ENCODE measurements at places on chromosomes 13 and 19.

DNA sequence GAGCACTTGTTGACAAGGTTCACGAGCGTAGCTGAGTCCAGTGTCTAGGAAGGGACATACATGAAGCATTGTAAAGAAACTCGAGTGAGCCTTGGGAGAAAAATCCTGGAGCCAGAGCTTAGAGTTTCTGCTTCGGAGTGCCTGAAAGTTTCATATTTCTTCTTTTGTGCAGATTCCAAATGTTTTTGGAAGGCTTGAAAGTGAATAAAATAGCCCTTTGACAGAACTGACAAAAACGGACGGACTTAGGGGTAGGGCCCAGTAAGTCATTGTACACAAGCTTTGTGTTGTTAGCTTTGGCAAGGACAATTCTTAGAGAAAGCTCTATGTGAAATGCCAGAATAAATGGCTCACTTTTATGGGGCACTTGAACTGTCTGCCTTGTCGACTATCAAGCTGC is 2.8 kb downstream of the RNF113B start:
- DNase-seq = no peak

GRCh38 chr19:2491130-2491801 is 15.3 kb downstream of the GADD45B start:
- peak; percentile 54 for DNase-seq

DNA sequence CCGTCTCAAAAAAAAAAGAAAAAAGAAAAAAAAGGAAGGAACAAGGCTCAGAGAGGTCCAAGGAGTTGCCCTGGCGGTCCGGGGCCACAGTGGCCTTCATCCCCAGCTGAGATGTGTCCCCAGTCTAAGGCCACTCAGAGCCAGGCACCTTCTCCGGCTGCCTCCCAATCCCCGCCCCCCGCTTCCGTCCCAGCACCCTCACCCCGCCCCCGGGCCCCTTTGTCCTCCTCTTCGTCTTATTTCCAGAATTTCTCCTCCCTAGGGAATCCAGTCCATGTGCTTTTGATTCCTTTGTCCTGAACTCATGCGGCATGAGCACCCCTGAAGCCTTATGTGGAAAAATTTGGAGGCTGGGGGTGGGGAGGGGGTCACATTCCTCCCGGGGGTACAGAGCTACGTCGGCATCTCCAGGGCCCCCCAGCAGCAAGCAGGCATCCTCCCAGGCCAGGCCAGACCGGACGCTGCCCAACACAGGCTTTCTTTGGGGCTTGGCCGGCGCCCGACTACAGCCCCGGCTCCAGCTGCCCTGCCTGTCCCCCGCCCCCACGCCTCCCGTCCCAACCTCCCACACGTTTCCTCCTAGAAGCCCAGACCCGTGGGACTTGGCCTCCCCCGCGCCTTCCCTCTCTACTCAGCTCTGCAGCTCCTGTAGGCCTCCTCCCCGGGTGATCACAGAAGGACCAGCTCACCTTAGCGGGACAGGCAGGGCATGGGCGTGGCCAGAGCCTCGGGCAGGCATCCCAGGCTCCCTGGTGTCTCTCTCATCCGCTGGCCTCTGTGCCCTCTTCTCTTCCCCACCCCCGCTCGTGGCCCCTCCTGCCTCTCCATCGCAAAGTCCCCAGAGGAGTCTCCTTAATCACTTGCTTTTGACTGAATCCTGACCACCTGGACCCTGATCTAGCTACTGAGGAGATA is 17.8 kb upstream of the ADGRE5 start:
- peak; percentile 52 for DNase-seq

- peak; percentile 87 for DNase-seq
These were observed at the start of gene REX1BD for GRCh38 chr19:18588611-18589379. Gene REX1BD, plus strand, starts transcription at chr19:18588798. Its CDS starts 4 bp downstream, at chr19:18588802.

GRCh38 chr13:23572836-23573235 is 2.6 kb downstream of the TNFRSF19 start:
- DNase-seq = no peak

DNA sequence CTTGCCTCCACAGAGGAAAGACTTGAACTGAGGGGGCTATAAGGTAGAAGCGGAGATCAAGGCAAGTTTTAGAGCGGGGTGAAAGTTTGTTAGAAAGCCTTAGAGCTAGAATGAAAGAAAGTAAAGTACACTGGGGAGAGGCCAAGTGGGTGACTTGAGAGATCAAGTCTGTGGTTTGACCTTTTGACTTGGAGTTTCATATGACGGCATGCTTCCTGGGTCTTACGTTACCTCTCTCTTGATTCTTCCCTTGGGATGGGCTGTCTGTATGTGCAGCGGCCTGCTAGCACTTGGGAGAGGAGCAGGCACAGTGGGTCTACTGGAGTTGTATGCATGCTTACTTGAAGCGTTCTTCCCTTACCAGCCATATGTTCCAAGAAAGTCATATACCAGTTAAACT is 1768.5 kb downstream of the PCDH9 start:
- DNase-seq = no peak

DNA sequence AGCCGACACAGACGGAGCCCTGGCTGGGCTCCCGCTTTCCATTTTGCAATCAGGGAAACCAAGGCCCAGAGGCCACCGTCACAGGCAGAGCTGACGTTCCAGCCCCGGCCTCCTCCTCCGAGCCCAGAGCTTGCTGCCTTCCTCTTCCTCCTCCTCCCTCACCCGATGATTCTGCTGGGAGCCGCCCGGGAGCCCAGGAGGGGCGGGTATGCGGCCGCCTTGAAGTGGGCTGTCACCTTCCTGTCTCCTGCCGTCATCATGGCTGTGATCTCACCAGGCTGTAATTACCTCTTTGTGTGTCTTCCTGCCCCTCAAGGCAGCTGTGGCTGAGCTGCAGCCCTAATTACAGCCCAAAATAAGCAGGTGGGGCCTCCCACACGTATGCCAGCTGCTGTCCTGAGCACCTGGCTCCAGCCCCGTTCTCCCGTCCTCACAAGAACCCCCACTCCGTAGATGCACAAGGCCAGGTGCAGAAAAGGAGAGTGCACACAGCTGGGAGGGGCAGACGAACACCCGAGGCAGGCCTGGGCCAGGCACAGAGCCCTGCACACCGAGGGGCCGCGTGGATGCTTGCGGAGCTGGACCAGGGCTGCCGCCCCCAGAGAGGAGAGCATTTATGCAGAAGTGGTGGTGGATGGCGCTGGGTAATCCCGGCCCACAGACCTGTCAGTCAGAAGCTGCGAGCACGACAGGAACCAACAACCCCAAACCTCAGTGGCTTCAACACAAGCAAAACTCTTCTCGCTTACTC is 4.0 kb downstream of the TPGS1 start:
- peak; percentile 29 for DNase-seq

GRCh38 chr13:74773248-74773647 is 639.0 kb upstream of the KLF12 start:
- DNase-seq = no peak

GRCh38 chr13:97484301-97484700 is 50.3 kb downstream of the RAP2A start:
- no peak for DNase-seq

DNA sequence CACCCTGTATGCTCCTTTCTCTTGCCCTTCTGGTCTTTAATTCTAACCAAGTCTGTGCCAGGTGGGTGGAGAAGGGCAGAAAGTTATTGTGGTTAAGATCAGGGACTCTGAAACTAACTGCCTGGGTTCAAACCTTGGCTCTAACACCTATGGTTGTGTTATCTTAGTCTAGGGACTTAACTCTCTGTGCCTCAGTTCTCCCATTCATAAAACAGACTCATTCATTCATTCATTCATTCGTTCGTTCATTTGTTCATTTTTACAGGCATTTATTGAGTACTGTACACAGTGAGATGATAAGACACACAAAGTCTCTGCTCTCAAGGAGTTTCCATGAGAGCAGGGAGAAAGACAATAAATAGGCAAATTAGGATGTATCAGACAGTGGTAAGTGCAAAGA is 30.1 kb downstream of the SOX21 start:
- no peak for DNase-seq

- no peak for DNase-seq
These were observed 7.5 kb upstream of the LRP3 start for GRCh38 chr19:33186431-33187182.

DNA sequence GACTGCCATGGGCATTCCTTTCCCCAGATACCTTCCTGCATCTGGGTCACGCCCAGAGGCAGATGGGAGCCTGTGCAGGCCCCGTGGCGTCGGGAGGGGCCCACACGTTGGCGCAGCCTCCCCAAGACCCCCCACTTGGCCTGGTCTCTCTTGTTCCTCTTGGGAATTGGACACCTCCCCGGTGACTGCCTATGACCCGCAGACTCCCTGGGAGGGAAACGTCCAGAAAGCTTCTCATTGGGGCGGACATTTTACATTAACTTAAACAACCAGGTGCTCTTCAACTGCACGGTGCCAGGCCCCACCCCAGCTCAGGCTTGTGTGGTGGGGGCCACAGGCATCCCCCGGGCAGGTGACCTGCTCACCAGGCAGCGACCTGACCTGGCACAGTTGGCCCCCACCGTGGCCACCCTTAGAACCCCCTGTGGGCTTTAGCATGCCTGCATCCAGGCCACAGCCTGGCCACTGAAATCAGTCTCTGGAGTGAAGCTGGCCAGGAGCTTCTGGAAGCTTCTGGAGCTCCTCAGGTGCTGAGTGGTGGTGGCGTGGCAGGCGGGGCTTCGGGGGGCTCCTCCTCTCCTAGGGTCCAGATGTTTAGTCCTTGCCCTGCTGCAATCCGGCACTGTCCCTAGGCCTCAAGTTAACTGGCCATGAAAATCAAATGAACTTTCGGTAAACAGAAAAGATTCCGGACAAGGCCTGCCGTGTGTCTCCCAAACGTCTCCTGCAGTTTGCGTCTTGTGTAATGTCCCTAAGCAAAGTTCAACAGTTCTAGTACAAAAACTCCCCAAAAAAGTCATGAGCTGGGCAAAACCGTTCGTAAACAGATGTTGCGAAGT is 8.5 kb upstream of the PROZ start:
- DNase-seq = no peak

DNA sequence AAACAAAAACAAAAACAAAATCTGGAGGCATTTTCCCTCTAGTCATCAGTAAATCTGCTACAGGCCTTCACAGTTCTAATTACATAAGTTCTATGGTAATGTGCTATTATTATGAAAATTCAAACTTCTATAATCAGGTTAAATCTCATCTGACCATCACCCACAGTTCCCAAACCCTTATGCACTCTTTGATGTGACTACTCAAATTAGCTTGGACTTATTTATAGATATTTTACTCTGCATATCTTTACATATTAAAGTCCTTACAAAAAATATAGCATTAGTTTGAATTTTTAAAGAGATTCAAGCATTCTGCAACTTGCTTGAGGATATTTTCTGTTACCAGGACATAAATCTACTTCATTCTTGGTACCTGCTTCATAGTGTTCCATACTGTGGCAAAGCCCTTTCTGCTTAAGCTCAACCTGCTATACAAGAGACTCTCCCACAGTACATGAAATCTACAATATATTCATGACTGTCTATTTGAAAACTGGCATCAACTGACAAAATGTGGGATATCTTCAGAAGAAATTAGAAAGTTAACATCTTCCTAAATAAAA is 22.9 kb downstream of the SMAD9 start:
- no peak for DNase-seq

DNA sequence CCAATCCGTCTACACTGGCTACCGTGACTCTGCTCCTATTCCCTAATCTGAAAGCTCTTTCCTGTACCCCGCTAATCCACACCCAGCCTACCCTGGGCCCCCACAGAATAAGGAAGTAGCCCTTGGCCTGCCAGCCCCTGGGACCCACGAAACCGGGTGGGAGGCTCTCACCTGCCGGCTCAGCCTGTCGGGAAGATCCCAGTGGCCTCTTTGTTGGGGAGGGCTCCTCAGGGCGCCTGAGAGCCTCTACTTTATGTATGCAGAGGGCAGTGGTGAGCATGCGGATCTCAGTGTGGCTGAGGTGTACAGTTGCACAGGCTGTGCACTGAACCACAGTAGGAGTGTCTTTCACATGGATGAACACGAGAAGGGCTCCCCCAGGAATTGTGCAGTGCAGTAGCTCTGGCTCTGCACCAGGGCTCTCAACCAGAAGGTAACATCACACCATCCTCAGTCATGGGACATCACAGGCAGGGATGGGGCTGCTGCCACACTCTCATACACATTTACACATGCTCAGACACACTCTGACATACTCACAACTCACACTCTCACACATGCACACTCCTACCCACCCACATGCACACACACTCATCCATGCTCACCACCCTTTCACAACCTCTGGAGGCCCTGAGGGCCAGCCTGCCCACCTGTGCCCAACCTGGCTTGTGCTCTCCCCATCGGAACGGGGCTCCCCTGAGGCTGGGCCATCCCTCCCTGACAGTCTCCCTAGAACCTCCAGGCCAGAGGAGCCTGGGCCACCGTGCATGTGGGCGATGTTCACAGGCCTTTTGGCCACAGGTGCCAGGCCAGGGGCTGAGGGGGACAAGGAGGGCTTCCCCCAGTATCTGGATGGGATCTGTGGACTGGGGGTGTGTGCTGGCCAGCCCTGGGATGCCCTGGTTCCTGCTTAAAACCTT is 135.0 kb downstream of the URI1 start:
- DNase-seq = no peak

GRCh38 chr19:53994811-53995210 is 3.4 kb downstream of the CACNG6 start:
- DNase-seq = no peak

DNA sequence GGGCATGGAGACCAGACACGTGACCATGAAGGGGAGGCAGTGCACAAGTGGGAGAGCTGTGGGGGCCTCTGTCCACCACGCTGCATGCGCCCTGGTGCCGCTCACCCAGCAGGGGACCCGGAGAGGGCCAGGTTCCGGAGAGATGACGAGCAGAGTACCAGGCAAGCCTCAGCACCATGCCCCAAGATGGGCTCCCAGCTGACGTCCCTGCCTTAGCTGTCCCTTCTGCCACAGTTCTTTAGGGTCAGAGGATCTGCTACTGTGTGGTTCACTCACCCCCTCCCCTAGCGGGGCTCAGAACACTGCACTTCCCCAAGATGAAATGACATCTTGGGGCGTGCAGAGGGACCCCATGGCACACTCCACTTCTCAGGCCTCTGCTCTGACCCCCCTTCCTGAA is 9.6 kb upstream of the PRKD2 start:
- DNase-seq = no peak

GRCh38 chr13:49220036-49220855 is at the start of gene MLNR:
Gene MLNR, plus strand, starts transcription at chr13:49220338. Its CDS starts 0 bp downstream, at chr13:49220338.
- DNase-seq = no peak

Measured in RKO (cell line).